GM06990 (cell line): ENCODE measurements at places on chromosomes 7 and 10.

GRCh38 chr10:34340934-34341333 is 474.2 kb downstream of the PARD3 start:
- no peak for DNase-seq

- no peak for DNase-seq
These were observed 22.6 kb downstream of the RNF216 start for GRCh38 chr7:5758753-5759335.

GRCh38 chr7:36734731-36735130 is 10.4 kb upstream of the AOAH start:
- no peak for DNase-seq

- no peak for DNase-seq
These were observed 58.1 kb downstream of the CSGALNACT2 start for GRCh38 chr10:43196131-43196980.

- DNase-seq, result no peak
These were observed 131.6 kb upstream of the MGMT start for GRCh38 chr10:129335396-129335795.

DNA sequence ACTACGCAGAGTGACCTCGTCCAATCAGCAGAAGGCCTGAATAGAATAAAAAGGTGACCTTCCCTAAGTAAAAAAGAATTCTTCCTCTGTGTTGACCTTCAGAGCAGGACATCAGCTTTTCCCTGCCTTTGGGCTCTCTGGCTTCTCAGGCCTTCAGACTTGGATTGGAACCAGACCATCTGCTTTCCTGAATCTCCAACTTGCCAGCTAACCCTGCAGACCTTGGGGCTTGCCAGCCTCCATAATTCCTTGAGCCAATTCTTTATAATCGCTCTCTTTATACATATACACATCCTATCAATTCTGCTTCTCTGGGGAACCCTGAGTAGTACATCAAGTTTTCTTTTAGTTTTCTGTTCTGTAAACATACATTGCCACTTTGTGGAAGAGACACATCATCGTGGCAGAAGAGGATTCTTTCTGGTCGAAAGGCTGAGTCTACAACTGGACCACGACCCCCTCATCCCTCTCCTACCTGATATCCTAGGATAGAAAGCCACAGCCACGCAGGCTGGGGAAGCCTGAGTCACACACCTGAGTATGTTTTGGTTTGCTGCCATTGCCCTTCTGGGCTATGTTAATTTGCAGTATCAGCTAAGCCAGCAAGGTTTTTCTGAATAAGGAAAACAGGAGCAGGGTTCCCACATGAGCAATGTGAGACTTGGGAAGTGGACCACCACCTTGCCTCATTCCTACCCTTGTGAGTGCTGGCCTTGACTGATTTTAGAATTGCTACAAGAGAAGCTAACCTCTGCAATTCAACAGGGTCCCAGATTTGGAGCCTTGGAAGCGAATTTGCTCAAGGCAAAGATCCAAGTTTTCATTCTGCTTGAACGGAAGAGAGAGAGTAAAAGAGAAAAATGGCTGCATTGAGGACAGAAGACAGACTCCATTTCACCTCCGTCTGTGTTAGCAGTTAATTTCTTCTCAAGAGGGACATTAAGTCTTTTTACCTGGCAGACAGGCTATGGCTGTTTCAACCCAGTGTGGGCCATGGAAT is 445.2 kb upstream of the FZD8 start:
- DNase-seq, result no peak
